Fibroblast of villous mesenchyme (primary cell): ENCODE measurements at places on chromosomes 5 and 9. TPM values are rescaled to one million over a fixed set of nuclear protein-coding genes. Genes with fewer than 3 reads are reported as not detected.

The PCDHGC3 gene
- total RNA-seq, result 35.4 and 36.3 TPM in 2 replicates

The C9 gene
- under 0.01 TPM in 1 of 2 replicates, not detected in the other for total RNA-seq

The PDCD1LG2 gene
- total RNA-seq, result 31.6 and 59.6 TPM in 2 replicates

The SV2C gene
- not detected in 2 replicates for total RNA-seq

The PRR16 gene
- total RNA-seq, result 11.6 and 22.0 TPM in 2 replicates

The TAF11L10 gene
- not detected in 2 replicates for total RNA-seq

The TAS2R1 gene
- total RNA-seq, result 0.32 and 0.43 TPM in 2 replicates

The INSL4 gene
- total RNA-seq, result not detected in 2 replicates
